ENCODE measurements at places on chromosomes 1 and 21. TPM values are rescaled to one million over a fixed set of nuclear protein-coding genes. Genes with fewer than 3 reads are reported as not detected.
A peak's percentile ranks its signal among the peaks of the same experiment; 100 is the strongest.

GRCh38 chr1:206793620-206794019, 21.3 kb upstream of the IL10 start:
- no peak overlapping the region for H3K4me3 ChIP-seq
- no peak for DNase-seq
- H3K4me1 ChIP-seq: no peaks in the 10 kb centered on the region
- no peaks in the 10 kb centered on the region for H3K36me3 ChIP-seq
- no peaks in the 10 kb centered on the region for H3K27me3 ChIP-seq

CSF3R gene
- total RNA-seq: 28.8 TPM

DNA sequence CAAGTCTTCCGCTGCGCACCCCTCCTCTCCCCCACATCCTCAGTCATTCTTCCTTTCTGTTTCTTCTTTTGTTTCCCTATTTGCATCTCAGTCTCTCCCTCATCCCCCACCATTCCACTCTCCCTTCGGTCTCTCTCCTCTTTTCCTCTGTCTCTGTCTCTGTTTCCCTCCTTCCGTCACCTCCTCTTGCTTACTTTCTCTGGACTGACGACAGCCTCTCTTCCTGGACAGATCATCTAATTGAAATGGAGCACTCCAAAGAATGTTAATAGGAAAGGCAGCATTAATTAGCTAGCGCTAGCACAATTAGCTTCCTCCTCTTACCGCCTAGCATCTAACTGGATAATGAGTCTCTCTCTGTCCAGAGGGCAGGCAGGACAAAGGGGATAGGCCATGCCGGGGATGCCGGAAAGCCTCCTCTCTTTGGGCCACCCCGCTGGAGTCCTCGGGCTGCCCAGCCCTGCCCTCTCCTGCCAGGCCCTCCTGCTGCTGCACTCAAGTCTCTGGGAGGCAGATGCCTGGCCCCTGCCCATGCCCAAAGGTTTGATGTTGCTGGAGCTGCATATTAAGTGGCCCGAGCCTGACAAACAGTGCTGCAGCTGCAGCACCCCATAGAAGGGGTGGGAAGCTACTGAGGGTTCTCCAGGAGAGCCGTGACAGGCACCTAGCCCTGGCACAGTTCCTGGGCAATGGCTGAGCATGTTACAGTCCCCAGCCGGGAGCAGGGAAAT, 20.8 kb downstream of the DISP3 start:
- no peak for DNase-seq
- no peak overlapping the region for H3K27ac ChIP-seq
- H3K36me3 ChIP-seq: no peaks in the 10 kb centered on the region
- H3K4me1 ChIP-seq: no peaks in the 10 kb centered on the region
- H3K27me3 ChIP-seq: no peaks in the 10 kb centered on the region

DNA sequence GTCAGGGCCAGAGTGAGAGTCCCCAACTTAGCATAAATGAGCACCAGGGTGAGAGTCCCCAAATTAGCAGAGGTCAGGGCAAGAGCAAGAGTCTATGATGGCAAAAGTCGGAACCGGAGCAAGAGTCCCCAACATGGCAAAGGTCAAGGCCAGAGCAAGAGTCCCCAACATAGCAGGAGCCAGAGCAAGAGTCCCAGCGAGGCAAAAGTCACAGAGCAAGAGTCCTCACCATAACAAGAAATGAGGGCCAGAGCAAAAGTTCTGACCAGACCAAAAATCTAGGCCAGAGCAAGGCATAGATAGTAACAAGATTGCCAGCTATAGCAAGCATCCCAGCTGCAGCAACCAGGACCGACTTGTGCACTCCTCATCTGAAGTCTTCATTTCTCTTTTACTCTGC, 3.1 kb downstream of the NSUN4 start:
- no peak for DNase-seq
- no peak overlapping the region for H3K4me3 ChIP-seq
- peaks cover 6% of the 10 kb centered on the region for H3K4me1 ChIP-seq

NKAIN1 gene
- 0.16 TPM for total RNA-seq

GRCh38 chr1:25204797-25205480, 27.4 kb downstream of the SYF2 start:
- no peak for DNase-seq
- no peak overlapping the region for H3K4me3 ChIP-seq
- no peaks in the 10 kb centered on the region for H3K27me3 ChIP-seq
- H3K36me3 ChIP-seq: no peaks in the 10 kb centered on the region

GRCh38 chr1:32035119-32035518, 21.5 kb downstream of the KHDRBS1 start:
- H3K36me3 ChIP-seq: peaks cover 6% of the 10 kb centered on the region
- no peaks in the 10 kb centered on the region for H3K4me1 ChIP-seq
- H3K27ac ChIP-seq: no peak overlapping the region

GRCh38 chr1:28775121-28775942, 36.6 kb upstream of the OPRD1 start:
- no peaks in the 10 kb centered on the region for H3K27me3 ChIP-seq
- peak overlapping the region; percentile 57 for H3K4me3 ChIP-seq
- no peaks in the 10 kb centered on the region for H3K36me3 ChIP-seq
- peak overlapping the region; percentile 86 for H3K27ac ChIP-seq

DNA sequence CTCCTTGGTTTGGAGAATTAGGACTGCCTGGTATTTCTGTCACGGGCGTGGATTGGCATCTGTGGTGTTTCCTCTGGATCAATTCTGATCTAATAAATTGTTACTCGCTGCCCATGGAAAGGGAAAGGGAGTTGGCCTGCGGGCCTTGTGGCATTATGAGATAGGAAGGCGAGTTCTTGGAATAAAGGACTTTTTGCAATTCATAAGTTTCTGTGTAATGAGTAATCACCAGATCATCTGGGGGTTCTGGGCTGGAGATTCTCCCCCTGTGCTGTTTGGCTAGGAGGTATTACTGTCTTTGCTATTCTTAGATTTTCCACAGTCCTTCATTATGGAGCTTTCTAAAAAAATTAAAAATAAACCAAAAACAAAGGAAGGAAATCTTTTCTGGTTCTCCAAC, 315.9 kb downstream of the CAMTA1 start:
- no peak for DNase-seq
- no peak overlapping the region for H3K4me3 ChIP-seq
- H3K27ac ChIP-seq: no peak overlapping the region
- H3K4me1 ChIP-seq: no peaks in the 10 kb centered on the region
- no peaks in the 10 kb centered on the region for H3K27me3 ChIP-seq

ADPRS gene
- total RNA-seq: 39.7 TPM

SH3BGR gene
- total RNA-seq: 6.3 TPM

DNA sequence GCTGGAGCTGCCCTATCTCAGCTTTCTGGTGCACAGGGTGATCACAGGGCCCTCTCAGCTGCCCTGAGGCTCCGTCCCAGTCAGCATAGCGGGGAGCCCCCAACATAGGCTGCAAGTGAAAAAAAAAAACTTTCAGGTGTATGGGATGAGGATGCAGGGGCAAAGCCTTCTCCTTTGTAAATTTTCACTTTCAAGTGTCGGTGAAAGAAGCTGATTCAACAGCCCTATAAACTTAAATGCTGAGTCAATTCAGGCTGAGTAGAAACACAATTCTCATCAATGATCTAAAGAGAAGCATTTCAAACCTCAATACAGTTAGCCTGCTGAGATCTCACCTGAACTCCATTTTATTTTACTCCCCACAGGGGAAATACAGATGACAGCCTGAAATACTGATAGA, 171.2 kb downstream of the SEC16B start:
- no peak overlapping the region for H3K4me3 ChIP-seq
- H3K27ac ChIP-seq: no peak overlapping the region
- H3K27me3 ChIP-seq: no peaks in the 10 kb centered on the region
- DNase-seq: no peak
- H3K36me3 ChIP-seq: no peaks in the 10 kb centered on the region

- H3K4me3 ChIP-seq: no peak overlapping the region
- no peaks in the 10 kb centered on the region for H3K27me3 ChIP-seq
- H3K27ac ChIP-seq: no peak overlapping the region
- DNase-seq: no peak
- H3K4me1 ChIP-seq: no peaks in the 10 kb centered on the region
Observed at GRCh38 chr21:34197561-34197960, 124.2 kb downstream of the MRPS6 start.

GRCh38 chr1:36924282-36924811, 110.0 kb downstream of the GRIK3 start:
- no peaks in the 10 kb centered on the region for H3K36me3 ChIP-seq
- H3K4me3 ChIP-seq: no peak overlapping the region
- H3K4me1 ChIP-seq: no peaks in the 10 kb centered on the region
- H3K27me3 ChIP-seq: no peaks in the 10 kb centered on the region
- DNase-seq: no peak

DISP1 gene
- 10.5 TPM for total RNA-seq

RGS13 gene
- total RNA-seq: 3.2 TPM

ERICH3 gene
- under 0.01 TPM for total RNA-seq

GPR157 gene
- total RNA-seq: 4.3 TPM

- no peaks in the 10 kb centered on the region for H3K36me3 ChIP-seq
- H3K27ac ChIP-seq: peak overlapping the region; percentile 74
- no peaks in the 10 kb centered on the region for H3K27me3 ChIP-seq
- peaks cover 13% of the 10 kb centered on the region for H3K4me1 ChIP-seq
Observed at GRCh38 chr1:3547055-3548005, 64.0 kb downstream of the MEGF6 start.

DNA sequence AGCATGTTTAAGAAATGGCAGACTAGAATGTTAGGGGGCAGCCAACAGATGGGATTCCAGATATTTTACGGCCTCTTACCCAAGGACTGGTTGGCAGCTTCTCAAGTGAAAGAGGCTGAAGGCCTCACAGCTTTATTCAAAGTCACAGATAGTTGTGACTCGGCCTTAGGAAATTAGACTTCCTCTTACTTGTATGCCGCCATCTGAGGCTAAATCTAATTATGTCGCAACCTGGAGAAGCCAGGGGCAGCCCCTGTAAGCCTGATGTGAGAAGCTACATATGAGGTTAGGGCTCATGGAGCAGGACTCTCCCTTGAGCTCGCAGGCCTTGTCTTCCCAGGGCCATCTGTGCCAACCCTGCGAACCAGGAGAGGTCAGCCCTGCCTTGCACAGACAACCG, 352.5 kb downstream of the HHAT start:
- no peaks in the 10 kb centered on the region for H3K36me3 ChIP-seq
- no peaks in the 10 kb centered on the region for H3K27me3 ChIP-seq
- no peaks in the 10 kb centered on the region for H3K4me1 ChIP-seq
- no peak overlapping the region for H3K4me3 ChIP-seq
- no peak overlapping the region for H3K27ac ChIP-seq

GRCh38 chr1:8641377-8641997, 176.0 kb downstream of the RERE start:
- no peak for DNase-seq
- H3K4me1 ChIP-seq: no peaks in the 10 kb centered on the region
- no peaks in the 10 kb centered on the region for H3K27me3 ChIP-seq
- H3K27ac ChIP-seq: no peak overlapping the region
- no peaks in the 10 kb centered on the region for H3K36me3 ChIP-seq
- H3K4me3 ChIP-seq: no peak overlapping the region

FCMR gene
- 1.1 TPM for total RNA-seq

- no peaks in the 10 kb centered on the region for H3K36me3 ChIP-seq
- no peak overlapping the region for H3K4me3 ChIP-seq
- H3K4me1 ChIP-seq: no peaks in the 10 kb centered on the region
- no peaks in the 10 kb centered on the region for H3K27me3 ChIP-seq
- H3K27ac ChIP-seq: no peak overlapping the region
Observed at GRCh38 chr1:212918824-212919223, 31.5 kb upstream of the VASH2 start.

CLDN17 gene
- not detected for total RNA-seq

DNA sequence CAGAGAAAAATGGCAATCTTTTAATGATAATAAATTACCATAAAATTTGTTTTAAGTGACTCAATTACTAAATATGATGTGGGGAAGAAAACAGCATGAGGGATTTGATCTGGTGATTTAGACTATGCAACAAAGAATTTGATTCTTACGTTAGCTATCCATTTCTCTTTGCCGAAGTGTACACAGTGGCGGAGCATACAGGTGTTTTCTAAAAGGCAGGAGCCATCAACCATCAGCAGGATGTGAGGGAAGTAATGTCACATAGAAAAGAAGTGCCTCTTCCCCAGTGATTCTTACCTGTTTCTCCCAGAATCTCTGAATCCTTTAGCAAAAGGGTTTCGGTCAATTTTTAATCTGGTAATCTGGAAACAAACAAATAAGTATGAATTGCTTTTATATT, 74.3 kb downstream of the TBX15 start:
- no peak overlapping the region for H3K27ac ChIP-seq
- no peaks in the 10 kb centered on the region for H3K27me3 ChIP-seq
- no peak overlapping the region for H3K4me3 ChIP-seq
- DNase-seq: no peak
- no peaks in the 10 kb centered on the region for H3K4me1 ChIP-seq
- H3K36me3 ChIP-seq: no peaks in the 10 kb centered on the region

DNA sequence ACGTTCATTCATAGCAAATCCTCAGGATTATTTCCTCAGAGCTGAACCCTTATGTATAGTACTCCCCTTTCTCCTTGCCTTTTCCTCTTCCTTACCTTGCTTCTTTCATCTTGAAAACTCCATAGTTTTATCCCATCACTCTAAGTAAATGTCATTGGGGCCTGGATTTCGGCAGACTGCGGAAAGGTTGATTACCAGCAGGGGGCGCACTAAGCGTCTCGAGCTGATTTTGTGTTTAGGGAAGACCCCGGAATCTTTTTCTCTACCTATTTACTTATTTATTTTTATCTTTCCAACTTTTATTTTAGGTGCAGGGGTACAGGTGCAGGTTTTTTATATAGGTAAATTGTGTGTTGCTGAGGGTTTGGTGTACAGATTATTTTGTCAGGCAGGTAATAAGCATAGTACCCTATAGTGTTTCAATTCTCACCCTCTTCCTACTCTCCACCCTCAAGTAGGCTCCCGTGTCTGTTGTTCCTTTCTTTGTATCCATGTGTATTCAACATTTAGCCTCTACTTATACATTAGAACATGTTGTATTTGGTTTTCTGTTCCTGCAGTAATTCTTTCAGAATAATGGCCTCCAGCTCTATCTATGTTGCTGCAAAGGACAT, 11.4 kb upstream of the MTARC1 start:
- no peak overlapping the region for H3K27ac ChIP-seq
- H3K4me3 ChIP-seq: no peak overlapping the region
- no peaks in the 10 kb centered on the region for H3K4me1 ChIP-seq
- DNase-seq: no peak
- H3K36me3 ChIP-seq: no peaks in the 10 kb centered on the region
- no peaks in the 10 kb centered on the region for H3K27me3 ChIP-seq
